ENCODE measurements at places on chromosomes 6 and 20.

DNA sequence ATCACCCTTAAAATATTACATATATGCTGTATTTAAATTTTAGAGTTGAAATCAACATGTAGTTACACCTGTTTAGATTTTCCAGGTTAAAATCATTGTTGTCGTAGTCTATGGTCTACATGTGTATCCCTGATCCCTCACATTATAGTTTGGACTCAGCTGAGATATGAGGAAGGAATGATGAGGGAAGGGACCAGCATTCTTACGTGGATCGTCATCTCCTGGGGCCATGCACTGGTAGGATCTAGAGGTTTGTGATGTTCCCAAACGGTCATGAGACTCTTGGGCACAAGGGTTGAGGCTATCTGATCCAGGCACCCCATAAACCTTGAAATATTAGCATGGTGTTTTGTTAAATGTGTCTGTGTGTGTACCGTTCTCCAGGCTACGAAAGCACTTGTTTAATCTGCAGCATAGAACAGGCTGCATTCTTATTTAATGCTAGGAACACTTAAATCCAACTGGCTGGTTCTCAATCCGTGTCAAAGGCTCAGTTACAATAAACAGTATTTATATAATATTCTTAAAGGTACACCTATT, 55.4 kb downstream of the IPCEF1 start:
- DNase-seq: no peak

GRCh38 chr6:27130668-27131428, 116.7 kb upstream of the PRSS16 start:
- no peak for DNase-seq

DNA sequence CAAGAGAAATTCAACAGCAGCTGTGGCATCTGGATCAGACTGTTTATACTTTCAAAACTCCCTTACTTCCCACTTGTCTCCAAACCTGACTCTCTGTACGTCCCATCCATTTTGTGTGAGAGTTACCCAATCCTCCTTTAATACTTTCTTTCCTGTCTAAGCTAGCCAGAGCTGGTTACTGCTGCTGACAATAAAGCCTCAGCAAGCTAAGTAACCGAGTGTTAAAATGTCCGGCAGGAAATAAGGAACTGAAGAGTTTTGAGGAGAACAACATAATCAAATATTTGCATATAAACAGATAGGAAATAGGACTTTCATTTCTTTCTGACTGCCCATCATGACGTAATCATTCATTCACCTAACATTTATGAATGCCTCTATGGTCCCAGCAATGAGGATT, 11.6 kb downstream of the TMEM30A start:
- DNase-seq: no peak

DNA sequence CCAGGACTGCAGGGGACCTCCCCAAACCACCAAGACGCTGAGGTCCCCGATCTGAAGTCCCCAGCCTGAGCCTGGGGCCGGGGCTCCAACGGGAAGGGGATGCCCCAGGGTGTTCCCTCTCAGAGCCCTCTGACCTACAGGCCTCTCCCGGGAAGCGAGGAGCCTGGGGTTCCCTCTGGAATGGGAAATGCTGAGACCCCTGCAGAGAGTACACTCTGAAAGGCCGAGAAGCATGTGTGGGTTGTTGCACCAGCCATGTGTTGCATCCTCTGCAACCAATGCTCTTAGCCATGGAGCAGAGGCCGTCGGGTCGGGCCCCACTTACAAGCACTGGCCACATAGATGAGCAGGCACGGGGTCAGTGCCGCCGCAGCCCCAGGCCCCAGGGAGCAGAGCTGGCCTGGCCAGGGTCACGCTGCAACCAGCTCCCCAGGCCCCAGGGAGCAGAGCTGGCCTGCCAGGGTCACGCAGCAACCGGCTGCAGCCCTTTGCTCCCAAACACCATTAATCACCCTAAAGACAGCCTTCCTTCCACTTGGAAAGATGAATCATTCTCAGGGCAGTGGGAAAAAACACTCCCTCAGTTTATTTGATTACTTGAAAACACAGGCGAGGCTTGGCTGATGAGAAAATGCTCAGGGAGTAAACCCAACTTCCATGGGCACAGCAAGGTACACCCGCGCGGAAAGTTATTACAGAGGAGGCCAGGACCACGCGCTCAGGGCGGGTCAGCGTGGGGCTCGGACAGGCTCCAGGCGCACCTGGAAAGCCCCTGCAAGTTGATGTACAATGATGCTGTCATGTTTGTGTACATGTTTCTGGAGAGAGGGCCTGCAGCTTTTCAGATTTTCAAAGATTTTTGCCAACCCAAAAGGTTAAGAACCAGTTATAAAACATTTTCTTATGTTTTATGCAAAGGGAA, 78.0 kb upstream of the AFDN start:
- no peak for DNase-seq

DNA sequence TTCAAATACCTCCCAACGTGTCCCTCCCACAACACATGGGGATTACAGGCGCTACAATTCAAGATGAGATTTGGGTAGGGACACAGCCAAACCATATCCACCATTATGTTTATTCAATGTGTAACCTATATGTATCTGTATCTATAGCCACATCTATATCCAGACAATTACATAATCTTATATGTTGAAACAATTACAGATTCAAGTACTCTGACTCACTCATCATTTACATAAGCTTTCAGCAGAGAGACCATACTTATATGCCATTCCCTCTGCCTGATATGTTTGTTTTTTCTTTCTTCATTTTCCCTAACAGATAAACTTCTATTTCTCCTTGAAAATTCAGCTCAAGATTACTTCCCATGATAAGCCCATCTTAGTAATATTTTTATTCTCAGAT, 163.6 kb downstream of the LAMA2 start:
- no peak for DNase-seq

GRCh38 chr6:452301-453067, 60.9 kb downstream of the IRF4 start:
- no peak for DNase-seq

GRCh38 chr6:25042036-25042521, 106.3 kb upstream of the RIPOR2 start:
- no peak for DNase-seq

DNA sequence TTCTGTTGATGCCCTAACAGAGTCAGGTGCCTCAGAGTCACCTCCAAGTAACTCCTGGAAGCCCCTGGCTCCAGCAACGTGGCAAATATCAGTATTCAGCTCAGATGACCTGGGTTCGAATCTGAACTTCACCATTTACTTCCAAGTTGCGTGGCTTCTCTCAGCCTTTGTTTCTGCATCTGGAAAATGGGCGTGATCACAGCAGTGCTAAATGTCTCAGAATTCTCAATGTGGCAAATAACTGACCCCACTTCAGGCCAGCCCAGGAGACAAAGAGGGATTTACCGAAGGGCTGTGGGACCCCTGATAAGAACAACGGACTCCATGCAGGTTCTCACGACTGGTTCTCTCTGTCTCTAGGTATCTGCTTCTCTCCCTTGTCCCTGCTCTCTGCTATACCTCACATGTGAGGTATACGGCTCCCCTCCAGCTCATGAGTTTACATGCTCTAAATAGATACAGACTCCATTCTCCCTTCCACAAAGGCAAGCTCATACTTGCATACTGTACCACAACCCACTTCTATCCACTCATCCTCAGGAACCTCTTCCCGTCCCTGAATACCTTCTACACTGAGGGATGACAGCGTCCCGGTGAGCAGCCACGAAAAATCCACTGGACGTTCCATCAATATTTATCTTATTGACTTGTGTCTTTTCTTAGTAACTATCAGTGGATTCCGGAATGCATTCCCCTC, 84.1 kb downstream of the SNX5 start:
- no peak for DNase-seq

DNA sequence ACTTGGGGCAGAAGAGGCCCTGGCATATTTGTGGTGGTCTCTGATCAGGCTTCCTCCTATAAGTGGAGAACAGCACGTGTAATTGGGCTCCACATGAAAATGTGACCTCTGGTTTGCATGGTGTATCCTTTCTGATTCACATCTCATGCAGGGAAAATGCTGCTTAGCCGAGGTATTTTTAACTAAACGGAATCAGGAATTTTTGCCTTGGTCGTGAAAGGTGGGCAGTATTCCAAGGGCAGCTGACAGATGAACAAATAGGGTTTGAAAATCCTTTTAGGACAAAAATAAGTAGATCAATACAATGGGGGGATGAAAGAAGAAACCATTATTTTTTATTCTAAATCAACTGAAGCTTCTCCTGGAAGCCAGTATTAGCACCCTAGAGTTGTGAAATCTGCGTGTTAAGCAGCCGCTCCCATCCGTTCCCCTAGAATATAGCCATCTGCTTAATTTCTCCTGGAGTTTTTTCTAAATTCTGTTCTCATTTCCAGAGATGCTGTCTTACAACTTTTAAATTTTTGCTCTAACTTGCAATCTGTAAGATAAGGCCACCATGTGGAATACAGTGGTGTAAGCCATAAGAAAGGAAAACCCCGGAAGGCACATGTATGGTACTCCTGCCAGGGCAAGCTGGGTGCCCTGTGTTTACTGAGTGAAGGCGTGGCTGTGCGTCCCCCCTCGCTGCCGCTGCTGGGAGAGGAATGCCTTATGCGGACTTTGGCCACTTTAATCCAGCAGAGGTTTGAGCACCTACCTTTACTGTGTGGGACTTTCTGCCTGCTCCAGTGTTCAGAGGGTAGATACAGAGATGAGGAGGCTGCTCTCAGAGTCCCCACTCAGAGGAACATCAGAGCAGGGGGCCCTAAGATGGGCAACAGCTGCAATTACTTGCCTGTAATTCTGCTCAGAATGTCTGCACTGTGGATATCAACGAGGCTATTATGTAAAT, 52.4 kb downstream of the SYNJ2 start:
- no peak for DNase-seq

GRCh38 chr20:36318166-36318565, 12.0 kb downstream of the DLGAP4 start:
- DNase-seq: no peak

GRCh38 chr20:48861444-48861843, 33.6 kb upstream of the PREX1 start:
- no peak for DNase-seq

GRCh38 chr20:44780226-44780625, 30.1 kb downstream of the RIMS4 start:
- no peak for DNase-seq

DNA sequence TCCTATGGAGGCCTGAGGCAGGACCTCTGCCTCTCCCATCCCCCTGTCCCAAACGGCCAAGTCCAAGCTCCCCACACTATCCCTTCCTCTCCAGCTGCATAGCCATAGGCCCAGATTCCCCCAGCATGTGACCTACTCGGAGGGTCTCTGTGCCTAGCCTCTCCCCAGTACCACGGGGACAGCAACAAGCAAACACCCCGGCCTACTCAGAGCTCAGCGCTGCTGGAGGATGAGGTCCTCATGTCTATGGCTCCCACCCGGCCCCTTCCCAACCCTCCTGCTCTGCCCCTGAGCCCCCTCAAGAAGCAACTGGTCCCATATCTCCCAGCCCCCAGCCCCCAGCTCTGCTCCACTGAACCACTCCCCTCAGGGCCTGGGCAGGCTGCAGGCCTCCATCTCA, 24.2 kb downstream of the RNASET2 start:
- no peak for DNase-seq

GRCh38 chr6:11795403-11795802, 16.8 kb upstream of the ADTRP start:
- DNase-seq: no peak

DNA sequence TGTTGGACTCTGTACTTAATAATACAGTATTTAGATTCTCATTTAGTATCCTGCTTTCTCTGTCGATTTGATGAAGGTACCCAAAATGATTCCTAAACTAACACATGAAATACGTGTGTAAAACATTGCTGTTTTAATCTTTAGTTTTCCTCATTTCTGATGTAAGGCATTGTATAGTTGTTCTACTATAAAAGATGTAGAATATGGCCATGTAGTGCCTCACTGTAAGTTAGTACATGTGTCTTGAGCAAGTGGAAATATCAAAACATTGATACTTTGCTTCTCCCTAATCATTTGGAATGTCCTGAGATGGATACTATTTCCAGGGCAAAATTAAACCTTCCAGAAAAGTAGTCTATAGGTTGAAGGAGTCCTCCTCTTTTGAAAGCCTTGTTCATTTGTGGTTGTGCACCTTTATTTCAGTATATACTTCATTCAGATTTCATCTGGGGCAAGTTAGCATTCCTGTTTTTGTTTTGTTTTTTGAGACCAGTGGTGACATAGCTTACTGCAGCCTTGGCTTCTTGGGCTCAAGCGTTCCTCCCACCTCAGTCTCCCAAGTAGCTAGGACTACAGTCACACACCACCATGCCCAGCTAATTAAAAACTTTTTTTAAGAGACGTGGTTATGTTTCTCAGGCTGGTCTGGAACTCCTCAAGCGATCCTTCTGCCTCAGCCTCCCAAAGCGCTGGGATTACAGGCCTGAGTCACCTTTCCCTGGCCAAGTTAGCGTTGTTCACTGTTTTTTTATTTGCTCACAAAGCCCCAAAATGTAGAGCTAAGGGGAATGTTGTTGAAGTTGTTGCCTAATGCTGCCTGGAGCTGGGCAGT, 11.6 kb downstream of the SRSF3 start:
- DNase-seq: no peak

DNA sequence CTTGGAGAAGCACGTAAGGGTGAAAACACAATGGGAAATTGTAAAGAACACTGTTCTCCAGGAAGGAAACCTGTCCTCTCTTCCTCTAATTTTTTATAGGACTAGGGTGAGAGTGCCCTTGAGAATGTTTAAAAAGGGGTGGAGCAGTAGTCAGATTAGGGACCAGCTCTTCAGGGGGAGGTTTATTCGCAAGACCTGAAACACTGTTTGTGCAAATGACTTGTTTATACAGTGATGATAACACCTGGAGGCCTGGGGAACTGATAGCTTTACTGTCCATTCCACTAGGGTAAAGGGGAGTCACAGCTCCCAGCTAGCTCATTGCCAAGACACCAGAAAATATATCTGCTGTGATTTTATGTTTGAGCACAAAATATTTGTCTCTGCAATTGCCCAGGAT, 8.1 kb upstream of the FUT9 start:
- DNase-seq: no peak

GRCh38 chr6:167400482-167401138, 75.7 kb downstream of the TTLL2 start:
- no peak for DNase-seq

GRCh38 chr20:62446888-62447869, 19.8 kb upstream of the RBBP8NL start:
- DNase-seq: no peak

DNA sequence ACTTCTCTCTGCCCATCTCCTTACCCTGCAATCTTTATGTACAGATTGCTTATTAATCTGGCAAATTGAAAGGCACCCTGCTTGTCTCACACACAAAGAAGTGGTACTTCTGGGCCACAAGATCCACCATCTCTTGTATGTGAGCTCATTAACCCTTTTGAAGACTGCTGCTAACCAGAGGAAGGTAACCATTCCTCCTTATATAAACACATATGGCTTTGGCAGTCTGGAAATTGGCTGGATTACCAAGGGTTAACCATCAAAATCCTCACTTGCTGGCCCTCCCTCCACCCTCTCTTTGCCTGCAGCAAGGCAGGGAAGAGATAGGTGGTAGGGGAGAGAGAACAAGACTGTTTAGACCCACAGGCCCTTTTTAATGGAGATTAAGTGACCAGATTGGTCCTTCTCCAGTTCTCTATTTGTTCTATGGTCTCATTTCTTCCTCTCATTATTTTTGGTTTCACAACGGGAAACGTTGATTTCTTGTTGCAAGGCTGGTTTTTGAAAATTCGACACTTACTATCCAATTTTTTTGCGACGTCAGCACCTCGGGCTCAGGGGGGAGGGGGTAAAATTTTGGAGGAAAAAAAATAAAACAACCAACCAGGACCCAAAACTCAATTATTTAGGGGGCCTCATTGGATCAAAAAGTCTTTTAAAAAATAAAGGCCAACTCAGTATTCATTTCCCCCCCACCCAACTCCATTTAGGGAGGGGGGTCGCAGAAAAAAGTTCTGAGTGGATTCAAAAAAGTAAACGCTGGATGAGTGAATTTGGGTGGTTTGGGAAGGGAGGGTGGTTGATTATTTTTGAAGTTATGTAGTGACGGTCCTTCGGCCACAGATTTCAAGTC, 859 bp downstream of the PPP1R10 start:
- DNase-seq: no peak
